ENCODE measurements at places on chromosomes 5 and 9. TPM values are rescaled to one million over a fixed set of nuclear protein-coding genes. Genes with fewer than 3 reads are reported as not detected.

The GABRA1 gene
- total RNA-seq: not detected

The PNPLA7 gene
- total RNA-seq: 2.1 TPM

The IL4 gene
- total RNA-seq: not detected

The PCA3 gene
- not detected for total RNA-seq

The ZNG1C gene
- total RNA-seq: 15.6 TPM

The SHISAL2B gene
- not detected for total RNA-seq

The GABRB2 gene
- total RNA-seq: under 0.01 TPM

The IFNA2 gene
- total RNA-seq: not detected

The C5orf58 gene
- not detected for total RNA-seq

Data from hair follicle dermal papilla cell (primary cell).